ENCODE measurements at places on chromosomes 4 and X. TPM values are rescaled to one million over a fixed set of nuclear protein-coding genes. Genes with fewer than 3 reads are reported as not detected.

GRCh38 chr4:140331876-140332275 lies 41.6 kb upstream of the SCOC start:
- DNase-seq: no peak

DNA sequence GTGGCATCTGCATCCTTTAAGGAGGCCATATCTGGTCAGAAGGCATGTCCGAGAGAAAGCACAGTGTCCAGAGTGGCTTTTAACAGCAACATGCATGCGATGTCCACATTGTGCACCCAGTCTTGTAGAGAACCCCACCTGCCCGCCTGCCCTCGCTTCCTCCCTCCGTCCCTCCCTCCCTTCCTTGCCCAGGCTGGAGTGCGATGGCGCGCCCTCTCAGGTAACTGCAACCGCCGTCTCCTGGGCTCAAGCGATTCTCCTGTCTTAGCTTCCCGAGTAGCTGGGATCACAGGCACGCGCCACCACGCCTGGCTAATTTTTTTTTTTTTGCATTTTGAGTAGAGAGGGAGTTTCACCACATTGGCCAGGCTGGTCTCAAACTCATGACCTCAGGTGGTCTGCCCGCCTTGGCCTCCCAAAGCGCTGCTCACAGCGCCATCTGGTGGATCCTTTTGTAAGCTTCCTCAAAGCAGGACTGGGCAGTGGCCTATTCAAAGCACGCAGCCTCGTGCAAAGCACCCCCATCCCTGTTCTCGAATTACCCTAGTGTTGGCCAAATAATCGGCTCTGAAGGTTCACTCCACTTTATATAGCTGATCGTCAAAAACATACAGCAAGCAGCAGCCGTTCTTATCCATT lies 15.0 kb downstream of the BRCC3 start:
- no peak for DNase-seq

DNA sequence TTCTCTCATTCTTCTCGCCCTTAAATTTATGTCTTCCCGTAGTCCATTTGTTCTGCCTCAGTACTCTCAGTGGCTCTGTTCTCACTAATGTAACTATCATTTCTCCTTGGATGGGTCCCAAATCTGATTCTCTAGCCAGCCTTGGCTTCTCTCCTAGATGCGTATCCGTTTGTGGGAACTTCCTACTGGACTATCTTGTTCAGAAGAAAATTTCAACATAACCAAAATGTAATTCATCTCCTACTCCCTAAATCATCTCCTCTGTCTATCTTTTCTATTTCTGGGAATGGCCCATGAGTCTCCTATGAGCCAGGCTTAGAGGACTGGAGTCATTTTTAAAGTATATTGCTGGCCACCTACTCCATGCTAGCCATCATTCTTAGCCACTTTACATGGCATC lies 4.4 kb upstream of the C4orf36 start:
- no peak for DNase-seq

- DNase-seq: no peak
Observed at GRCh38 chr4:183626168-183626567, 32.8 kb downstream of the RWDD4 start.

SLC49A3 gene
- 0.62 TPM for total RNA-seq

GRCh38 chr4:100557306-100557705 lies 39.5 kb upstream of the EMCN start:
- no peak for DNase-seq

PAGE5 gene
- total RNA-seq: not detected

GRCh38 chr4:24241511-24241910 lies 342.8 kb downstream of the DHX15 start:
- DNase-seq: no peak

HEPH gene
- 0.08 TPM for total RNA-seq

XAGE2 gene
- total RNA-seq: not detected

UGT2B15 gene
- 0.13 TPM for total RNA-seq

DNA sequence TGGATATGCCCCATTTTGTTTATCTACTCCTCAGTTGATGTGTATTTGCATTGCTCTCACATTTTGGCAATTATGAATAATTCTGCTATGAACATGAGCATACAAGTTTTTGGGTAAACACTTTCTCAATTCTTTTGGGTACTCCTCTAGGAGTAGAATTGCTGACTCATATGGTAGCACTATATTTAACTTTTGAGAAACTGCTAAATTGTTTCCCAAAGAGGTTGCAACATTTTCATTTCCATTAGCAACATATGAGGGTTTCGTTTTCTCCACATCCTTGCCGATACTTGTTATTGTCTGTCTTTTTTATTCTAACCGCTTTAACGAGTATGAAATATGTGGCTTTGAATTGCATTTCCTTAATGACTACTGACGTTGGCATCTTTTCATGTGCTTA lies 185.4 kb downstream of the TSPAN5 start:
- no peak for DNase-seq

- DNase-seq: no peak
Observed at GRCh38 chrX:21905953-21906352, 34.6 kb upstream of the SMS start.

DNA sequence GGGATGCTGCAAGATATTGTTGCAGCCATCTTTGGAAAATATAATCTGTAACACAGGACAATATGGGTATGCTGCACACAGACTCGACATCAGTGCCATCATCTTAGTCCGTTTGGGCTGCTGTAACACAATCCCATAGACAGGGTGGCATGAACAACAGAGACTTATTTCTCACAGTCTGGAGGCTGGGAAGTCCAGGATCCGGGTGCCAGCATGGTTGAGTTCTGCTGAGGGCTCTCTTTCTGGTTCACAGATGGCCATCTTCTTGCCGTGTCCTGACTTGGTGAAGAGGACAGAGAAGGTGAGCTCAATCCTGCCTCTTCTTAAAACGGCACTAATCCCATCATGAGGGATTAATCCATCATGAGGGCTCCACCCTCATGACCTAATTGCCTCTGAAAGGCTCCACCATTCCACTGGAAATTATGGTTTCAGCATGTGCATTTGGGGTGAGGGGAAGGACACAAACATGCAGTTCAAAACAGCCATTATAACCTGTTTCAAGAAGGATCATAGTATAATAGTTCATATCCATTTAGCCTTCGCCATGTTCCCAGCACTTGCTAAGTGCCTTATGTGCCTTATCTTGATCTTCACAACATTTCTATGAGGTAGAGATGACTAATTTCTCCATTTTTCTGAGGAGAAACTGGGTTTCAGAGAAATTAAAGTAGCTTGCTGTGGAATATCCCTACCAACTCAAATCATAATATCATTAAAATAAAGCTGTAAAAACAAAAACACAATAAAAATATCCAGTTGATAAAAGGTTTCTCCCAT lies 27.9 kb upstream of the SPP1 start:
- DNase-seq: no peak

GRCh38 chrX:150543230-150544155 lies 24.9 kb upstream of the MTM1 start:
- no peak for DNase-seq
